Activated CD4-positive, alpha-beta memory T cell treated with anti-CD3 and anti-CD28 coated beads for 36 hours (primary cell): ENCODE measurements at places on chromosomes 3 and 15. TPM values are rescaled to one million over a fixed set of nuclear protein-coding genes. Genes with fewer than 3 reads are reported as not detected.

DNA sequence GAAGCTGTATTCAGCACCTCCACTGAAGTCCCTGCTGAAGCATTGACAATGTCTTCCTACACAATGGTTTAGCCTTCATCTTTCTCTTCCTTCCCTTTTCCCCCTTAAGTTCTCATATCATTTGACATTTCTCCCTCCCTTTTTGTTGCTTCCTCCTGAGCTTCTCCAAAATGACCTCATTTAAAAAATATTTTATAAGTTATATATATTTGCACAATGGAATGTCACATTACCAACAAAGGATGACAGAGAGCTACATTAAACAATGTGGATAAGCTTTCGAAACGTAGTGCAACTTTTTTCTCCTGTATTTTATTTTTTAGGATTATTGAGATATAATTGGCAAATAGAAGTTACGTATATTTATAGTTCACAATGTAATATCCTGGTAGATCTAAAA is 13.2 kb upstream of the DLG1 start:
- H3K4me3 ChIP-seq, result no peak overlapping the region
- peaks cover 24% of the 10 kb centered on the region for H3K27me3 ChIP-seq
- no peak overlapping the region for H3K27ac ChIP-seq

DNA sequence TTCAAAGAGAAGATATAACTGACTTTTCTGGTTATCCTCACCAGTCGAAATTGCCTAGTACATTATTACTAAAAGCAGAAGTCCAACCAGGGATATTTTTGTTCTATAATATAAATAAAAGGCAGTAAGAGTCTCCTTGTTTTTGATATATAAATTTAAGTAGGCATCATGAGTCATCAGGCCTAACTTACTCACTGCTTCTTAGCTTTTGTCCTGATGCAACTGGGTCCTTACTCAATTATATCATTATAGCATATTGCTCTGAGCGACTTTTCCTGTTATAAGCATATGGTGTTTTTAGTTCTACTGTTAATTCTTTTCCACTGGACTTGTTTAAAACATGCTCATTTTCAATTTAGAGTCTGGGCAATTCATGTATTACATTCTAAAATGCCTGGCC is 910.1 kb downstream of the MCTP2 start:
- H3K4me3 ChIP-seq, result no peak overlapping the region
- no peak for DNase-seq
- H3K36me3 ChIP-seq, result no peaks in the 10 kb centered on the region
- H3K27ac ChIP-seq, result no peak overlapping the region

DNA sequence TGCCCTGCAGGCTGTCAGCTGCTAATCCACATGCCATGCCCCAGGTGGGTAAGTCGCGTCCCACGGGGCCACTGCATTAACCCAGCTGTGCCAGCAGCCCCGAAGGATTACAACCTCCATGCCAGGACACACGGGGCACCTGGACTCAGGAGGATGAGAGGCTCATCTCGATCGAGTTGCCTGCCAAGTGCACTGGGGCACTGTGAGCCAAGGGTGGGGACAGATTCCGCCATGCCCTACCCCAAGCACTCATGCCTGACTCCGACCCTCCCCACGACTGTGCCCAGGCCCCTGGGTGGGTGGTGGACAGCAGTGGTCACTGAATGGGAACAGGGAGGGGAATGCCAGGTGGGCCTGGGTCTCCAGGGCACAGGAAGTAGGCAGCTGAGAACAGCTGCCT is 20.7 kb upstream of the SNRPA1 start:
- no peak overlapping the region for H3K4me3 ChIP-seq
- H3K27ac ChIP-seq, result no peak overlapping the region
- H3K4me1 ChIP-seq, result peaks cover 7% of the 10 kb centered on the region
- no peaks in the 10 kb centered on the region for H3K36me3 ChIP-seq
- no peaks in the 10 kb centered on the region for H3K27me3 ChIP-seq

DNA sequence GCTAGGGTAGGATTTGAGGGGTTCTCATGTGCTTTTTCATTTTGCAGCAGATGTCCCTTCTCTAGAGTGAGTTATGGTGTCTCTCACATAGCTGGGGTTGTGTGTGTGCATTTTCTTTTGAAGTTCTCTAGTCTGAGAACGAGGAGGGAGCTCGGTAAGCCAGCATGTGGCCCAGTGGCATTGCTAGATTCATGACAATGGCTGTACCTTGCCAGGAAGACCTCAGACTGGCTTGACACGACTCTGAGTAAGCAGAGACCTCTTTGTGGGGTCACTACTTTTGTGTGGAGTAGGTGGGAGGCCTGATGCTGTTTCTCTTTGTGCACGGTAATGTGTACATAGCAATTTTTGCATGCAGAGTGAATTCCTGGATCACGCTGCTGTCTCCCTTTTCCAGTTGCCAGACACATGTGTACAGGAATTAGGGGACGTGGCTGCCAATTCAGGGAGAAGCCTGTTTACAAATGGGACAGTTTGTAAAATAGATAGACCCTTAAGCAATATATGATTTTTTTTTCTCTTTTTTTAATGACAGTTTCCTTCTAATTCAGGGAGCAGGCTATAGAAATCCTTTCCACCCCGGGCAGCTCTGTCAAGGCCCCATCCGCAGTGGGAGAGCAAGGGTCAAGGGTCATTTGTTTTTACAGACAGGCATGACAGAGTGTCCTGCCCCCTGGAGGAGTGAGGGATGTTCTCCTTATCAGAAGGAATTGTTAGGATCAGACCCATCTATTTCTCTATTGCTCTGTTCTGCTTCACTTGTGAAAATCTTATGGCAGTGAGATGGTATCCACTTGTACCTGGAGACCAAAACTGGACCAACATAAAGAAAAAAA is 4.6 kb downstream of the CACNA1D start:
- H3K4me1 ChIP-seq, result peaks cover 9% of the 10 kb centered on the region
- H3K4me3 ChIP-seq, result no peak overlapping the region
- peaks cover 27% of the 10 kb centered on the region for H3K27me3 ChIP-seq
- H3K36me3 ChIP-seq, result no peaks in the 10 kb centered on the region

DNA sequence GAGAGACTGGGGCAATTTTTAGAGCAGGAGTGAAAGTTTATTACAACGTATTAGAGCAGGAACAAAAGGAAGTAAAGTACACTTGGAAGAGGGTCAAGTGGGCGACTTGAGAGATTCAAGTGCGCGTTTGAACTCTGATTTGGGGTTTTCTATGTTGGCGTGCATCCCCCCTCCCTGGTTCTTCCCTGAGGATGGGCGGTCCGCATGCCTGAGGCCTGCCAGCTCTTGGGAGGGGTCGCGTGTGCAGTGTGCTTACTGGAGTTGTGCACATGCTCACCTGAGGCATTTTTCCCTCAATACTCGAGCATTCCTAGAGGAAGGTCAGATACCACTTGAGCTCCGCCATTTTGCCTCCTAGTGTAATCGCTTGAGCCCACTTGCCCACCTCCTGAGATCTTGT is 10.4 kb upstream of the CHAC1 start:
- peak overlapping the region; percentile 77 for H3K4me3 ChIP-seq
- no peak for DNase-seq
- no peaks in the 10 kb centered on the region for H3K36me3 ChIP-seq

GRCh38 chr3:171192176-171192854 is 165.8 kb upstream of the SLC2A2 start:
- no peaks in the 10 kb centered on the region for H3K27me3 ChIP-seq
- H3K4me3 ChIP-seq, result no peak overlapping the region
- H3K4me1 ChIP-seq, result peaks cover 38% of the 10 kb centered on the region
- H3K27ac ChIP-seq, result no peak overlapping the region

- H3K36me3 ChIP-seq, result peaks cover 2% of the 10 kb centered on the region
- no peak overlapping the region for H3K27ac ChIP-seq
- no peaks in the 10 kb centered on the region for H3K4me1 ChIP-seq
- no peak overlapping the region for H3K4me3 ChIP-seq
These were observed 53.5 kb upstream of the UBE3A start for GRCh38 chr15:25492315-25492714.

- peak overlapping the region; percentile 77 for H3K4me3 ChIP-seq
- no peaks in the 10 kb centered on the region for H3K36me3 ChIP-seq
- peaks cover 12% of the 10 kb centered on the region for H3K4me1 ChIP-seq
- H3K27ac ChIP-seq, result peak overlapping the region; percentile 83
- H3K27me3 ChIP-seq, result peaks cover 3% of the 10 kb centered on the region
These were observed 99.3 kb downstream of the BDH1 start for GRCh38 chr3:197456261-197457091.

GRCh38 chr15:52183562-52184173 is 7.5 kb downstream of the GNB5 start:
- H3K4me1 ChIP-seq, result peaks cover 15% of the 10 kb centered on the region
- H3K4me3 ChIP-seq, result no peak overlapping the region
- peaks cover 1% of the 10 kb centered on the region for H3K36me3 ChIP-seq
- no peaks in the 10 kb centered on the region for H3K27me3 ChIP-seq
- no peak overlapping the region for H3K27ac ChIP-seq
- peak; percentile 44 for DNase-seq

DNA sequence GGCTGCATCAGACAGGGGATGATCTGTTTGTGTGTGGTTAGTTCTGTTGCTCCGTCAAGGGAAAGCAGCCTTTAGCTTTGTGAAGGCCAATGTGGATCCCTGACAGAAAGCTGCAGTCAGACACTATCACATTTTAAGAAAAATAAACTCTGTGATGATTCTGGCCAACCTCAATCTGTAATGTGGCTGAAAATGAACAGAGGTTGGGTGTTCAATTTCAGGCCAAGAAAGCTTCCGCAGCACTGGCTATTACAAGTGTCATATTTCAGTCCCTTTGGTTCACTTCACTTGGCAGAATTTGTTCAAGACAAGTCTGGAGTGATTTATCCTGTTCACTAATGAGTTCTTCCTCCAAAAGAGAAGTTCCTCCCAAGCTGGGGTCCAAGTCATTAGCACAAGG is 571.8 kb upstream of the IL12A start:
- no peak for DNase-seq
- H3K4me3 ChIP-seq, result no peak overlapping the region
- no peaks in the 10 kb centered on the region for H3K4me1 ChIP-seq
- no peaks in the 10 kb centered on the region for H3K27me3 ChIP-seq

DNA sequence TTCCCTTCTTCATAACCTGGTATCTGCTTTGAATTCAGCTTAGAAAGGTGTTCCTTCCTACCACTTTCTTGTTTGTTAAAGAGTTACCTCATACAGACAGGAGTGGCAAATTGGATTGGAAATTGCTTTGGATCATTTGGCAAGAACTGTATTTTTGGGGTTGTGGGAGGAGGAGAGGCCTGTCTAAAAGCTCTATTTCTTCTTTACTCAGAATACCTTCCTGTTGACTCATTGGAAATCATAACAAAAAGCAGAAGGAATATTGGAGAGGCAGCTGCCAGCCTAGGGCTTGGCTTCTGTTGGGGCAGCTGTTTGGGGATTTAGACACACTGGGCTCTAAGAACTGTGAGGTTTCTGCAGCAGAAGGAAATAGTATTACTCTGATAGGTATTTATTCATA is 14.2 kb downstream of the IQGAP1 start:
- H3K4me1 ChIP-seq, result peaks cover 70% of the 10 kb centered on the region
- DNase-seq, result no peak
- H3K4me3 ChIP-seq, result no peak overlapping the region

GRCh38 chr3:33768578-33769330 is 29.7 kb upstream of the PDCD6IP start:
- H3K4me1 ChIP-seq, result no peaks in the 10 kb centered on the region
- H3K36me3 ChIP-seq, result no peaks in the 10 kb centered on the region
- peaks cover 1% of the 10 kb centered on the region for H3K27me3 ChIP-seq
- H3K4me3 ChIP-seq, result no peak overlapping the region

DNA sequence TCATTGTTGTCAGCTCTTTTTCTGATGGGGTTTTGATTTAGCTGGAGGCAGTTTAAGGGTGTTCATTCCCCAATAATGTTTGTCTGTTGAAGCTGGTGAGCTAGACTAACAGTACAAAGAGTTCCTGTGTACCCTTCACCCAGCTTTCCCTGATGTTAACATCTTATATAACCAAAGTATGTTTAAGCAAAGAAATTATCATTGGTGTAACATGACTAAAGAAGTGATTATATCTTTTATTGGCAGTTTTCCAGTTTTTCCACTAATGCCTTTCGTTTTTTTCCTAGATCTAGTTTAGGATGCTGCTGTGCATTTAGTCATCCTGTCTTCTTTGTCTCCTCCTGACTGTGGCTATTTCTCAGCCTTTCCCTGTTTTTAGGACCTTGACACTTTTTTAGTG is 165.6 kb downstream of the LPP start:
- H3K4me3 ChIP-seq, result no peak overlapping the region
- H3K27me3 ChIP-seq, result peaks cover 2% of the 10 kb centered on the region
- H3K27ac ChIP-seq, result no peak overlapping the region
- H3K36me3 ChIP-seq, result peaks cover 10% of the 10 kb centered on the region
- DNase-seq, result no peak

DNA sequence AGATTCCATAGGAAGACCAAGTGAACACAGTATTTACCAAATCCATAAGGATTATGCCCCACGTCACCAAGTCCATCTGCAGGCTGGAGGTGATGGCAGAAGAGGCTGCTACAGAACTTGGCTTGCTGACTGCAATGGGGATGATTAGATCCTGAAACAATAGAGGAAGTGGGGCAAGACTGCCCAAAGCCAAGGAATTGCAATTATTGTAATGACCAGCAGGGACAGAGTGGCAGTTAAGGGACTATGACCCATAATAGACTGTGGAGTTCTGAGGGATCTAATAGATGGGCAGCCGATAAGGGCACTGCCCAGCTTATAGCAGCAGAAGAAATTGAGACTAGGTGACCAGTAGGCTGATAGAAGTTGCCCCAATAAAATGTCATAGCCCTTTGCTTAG is 108.4 kb downstream of the MINAR1 start:
- H3K4me1 ChIP-seq, result no peaks in the 10 kb centered on the region
- H3K36me3 ChIP-seq, result no peaks in the 10 kb centered on the region
- no peak for DNase-seq
- H3K4me3 ChIP-seq, result no peak overlapping the region
- H3K27me3 ChIP-seq, result no peaks in the 10 kb centered on the region
- H3K27ac ChIP-seq, result no peak overlapping the region

GRCh38 chr3:53376679-53377078 is 29.3 kb upstream of the DCP1A start:
- no peaks in the 10 kb centered on the region for H3K4me1 ChIP-seq
- peaks cover 19% of the 10 kb centered on the region for H3K27me3 ChIP-seq
- H3K36me3 ChIP-seq, result no peaks in the 10 kb centered on the region
- no peak for DNase-seq

DNA sequence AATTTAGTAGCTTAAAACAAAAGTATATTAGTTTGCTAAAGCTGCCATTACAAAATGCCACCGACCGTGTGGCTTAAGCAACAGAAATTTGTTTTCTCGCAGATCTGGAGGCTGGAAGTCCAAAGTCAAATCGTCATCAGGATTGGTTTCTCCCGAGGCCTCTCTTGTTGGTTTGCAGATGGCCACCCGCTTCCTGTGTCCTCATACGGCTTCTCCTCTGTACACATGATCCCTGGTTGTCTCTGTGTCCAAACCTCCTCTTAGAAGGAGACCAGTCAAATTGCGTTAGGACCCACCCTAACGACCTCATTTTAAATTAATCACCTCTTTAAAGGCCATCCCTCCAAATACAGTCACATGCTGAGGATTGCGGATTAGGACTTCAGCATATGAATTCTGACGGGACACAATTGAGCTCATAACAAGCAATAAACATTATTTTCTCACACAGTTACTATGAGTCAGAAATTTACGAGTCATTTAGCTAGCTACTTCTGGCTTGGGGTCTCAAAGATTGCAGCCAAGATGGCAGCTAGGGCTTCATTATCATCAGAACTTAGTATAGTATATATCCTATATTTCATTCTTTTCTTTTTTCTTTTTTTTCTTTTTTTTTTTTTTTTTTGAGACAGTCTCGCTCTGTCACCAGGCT is 58.4 kb downstream of the RPL39L start:
- H3K27me3 ChIP-seq, result no peaks in the 10 kb centered on the region
- H3K4me1 ChIP-seq, result peaks cover 11% of the 10 kb centered on the region
- H3K36me3 ChIP-seq, result peaks cover 22% of the 10 kb centered on the region
- no peak for DNase-seq
- H3K27ac ChIP-seq, result no peak overlapping the region

- H3K4me3 ChIP-seq, result no peak overlapping the region
- H3K4me1 ChIP-seq, result no peaks in the 10 kb centered on the region
- DNase-seq, result no peak
- H3K27me3 ChIP-seq, result peaks cover 4% of the 10 kb centered on the region
These were observed 194.8 kb upstream of the DPH6 start for GRCh38 chr15:35740761-35741160.

Gene MON1A
- total RNA-seq, result 7.8 TPM

Gene ROPN1
- not detected for total RNA-seq

Gene MUC4
- 0.24 TPM for total RNA-seq

Gene SEMA3F
- 0.17 TPM for total RNA-seq
